ENCODE measurements at places on chromosomes 3 and 15.
A peak's percentile ranks its signal among the peaks of the same experiment; 100 is the strongest.

- DNase-seq = no peak
Observed at GRCh38 chr3:182629521-182629920, 163.8 kb upstream of the ATP11B start.

GRCh38 chr3:122052968-122053367 lies 2.2 kb upstream of the CD86 start:
- no peak for DNase-seq

GRCh38 chr3:44867421-44868111 lies 5.9 kb downstream of the TMEM42 start:
- DNase-seq = no peak

GRCh38 chr3:151873398-151873797 lies at the start of gene SUCNR1:
TSS of gene SUCNR1 (plus strand) at chr3:151873643. CDS start at chr3:151879893, 6,250 bp downstream.
- no peak for DNase-seq

GRCh38 chr15:75840659-75841058 lies 2.6 kb upstream of the UBE2Q2 start:
- peak; percentile 30 for DNase-seq

DNA sequence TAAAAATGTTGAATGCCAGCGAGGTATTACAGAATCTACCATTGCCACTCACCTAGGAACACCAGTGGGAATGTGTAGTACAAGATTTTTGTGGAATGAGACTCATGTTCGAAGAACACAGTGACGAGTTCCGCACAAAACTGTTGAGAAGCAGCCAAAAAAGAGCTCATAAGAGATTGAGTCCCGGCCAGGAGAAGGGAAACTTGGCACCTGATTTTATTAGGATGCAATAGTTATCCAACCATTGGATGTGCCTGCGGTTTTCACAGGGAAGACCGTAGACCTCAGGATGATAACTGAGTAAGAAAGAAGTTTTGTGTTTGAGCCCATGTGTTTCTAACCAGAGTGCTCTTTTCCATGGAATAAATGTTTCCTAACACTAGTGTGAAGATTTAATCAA lies 88.9 kb downstream of the PTPRG start:
- DNase-seq = no peak

DNA sequence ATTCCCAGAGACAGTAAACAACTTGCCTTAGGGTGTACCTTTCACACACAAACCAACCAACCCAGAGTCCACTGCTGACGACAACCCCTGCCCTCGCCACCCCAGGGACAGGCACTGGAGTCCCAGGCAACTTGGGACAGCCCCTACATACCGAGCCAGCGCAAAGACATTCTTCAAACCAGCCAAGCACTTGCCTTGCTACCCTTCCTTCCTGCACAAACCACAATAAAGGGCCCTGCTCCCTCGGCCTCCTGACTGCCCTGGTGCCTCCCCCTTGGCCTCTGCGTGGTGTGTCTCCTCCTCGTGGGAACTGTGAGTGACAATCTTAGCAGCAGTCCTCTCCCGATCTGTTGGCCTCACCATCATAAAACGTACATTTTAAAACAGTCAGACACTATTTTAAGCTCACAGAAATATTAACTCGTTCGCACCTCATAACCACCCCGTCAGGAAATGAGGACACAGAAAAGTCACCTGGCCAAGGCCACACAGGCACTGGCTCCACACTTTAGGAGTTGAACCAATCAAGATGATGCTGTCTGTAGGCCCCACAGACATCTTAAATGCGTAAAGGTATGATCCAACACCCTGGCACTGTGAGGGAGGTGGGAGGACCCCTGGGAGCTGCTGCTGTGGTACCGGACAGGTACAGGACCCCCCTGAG lies 113.8 kb downstream of the ADCY5 start:
- no peak for DNase-seq

DNA sequence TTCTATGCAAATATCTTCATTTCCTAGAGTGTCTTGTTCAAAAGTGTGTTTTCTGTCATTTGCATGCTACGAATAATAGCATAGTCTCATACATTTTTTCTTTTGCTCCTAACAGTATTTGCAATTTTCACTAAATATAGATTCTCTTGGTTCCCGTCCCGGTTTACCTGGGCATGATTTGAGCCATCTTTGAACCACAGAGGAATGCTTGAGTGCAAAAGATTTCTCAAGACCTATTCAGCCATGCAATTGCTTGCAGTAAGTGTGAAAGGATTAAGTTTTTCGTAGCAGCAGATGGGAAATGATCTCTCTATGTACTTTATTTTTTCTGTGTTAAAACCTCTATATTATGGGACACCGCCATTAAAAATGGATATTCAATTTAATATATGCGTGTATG lies 733.0 kb downstream of the ZPLD1 start:
- no peak for DNase-seq

- no peak for DNase-seq
Observed at GRCh38 chr15:69085325-69086081, 71.0 kb downstream of the NOX5 start.

DNA sequence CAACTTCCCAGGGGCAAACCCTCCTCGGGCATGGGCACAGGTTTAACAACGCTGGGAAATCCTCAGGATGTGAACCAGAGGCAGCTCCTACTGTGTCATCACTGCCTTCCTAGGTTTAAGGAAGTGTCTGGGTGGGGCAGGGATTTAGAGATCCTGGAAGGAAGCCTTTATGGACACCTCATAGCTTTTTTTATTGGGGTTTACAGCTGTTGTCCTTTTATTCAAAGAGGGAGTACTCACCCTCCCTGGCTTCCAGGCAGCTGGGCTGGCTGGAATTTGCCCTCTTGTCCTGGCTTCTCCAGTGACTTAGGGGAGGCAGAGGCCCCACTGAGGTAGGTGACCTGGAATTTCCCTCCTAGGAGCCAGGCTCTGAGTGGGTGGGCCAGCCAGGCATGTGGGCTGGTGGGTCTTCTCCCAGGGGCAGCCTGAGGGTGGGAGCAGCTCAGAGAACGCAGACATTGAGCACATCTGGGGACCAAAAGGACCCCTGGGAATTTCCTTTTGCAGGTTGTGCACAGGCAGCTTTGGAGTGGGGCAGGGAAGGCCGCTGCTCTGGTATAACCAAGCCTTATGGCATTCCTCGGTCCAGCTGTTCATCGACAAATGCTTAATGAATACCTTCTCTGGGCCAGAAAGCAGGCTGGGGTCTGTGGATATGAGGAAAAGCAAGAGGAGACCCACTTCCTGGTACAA lies 13.5 kb upstream of the FAM3D start:
- no peak for DNase-seq

- DNase-seq = no peak
Observed at GRCh38 chr3:197795200-197795599, 4.1 kb downstream of the LRCH3 start.

DNA sequence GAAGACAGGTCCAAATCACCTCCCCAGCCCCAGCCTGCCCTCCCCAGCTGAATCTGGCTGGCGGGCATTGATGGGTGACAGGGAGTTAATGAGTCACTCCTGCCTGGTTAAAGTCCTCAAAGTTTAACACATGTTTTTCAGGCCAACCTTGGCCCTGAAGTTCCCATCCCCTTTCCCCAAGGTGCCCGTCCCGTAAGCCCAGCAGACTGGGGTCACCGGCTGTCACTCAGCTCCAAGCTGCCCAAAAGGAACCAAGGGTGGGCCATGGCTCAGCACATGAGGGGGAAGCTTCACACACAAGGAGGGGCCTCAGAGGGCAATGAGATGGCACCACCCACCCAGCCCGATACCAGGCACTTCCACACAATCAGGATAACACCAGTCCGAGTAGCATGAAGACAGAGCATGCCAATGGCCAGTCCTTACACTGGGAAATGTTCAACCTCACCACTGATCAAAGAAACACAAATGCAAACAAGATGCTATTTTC lies 10.2 kb upstream of the KLF15 start:
- no peak for DNase-seq

GRCh38 chr15:25710184-25710583 lies 152.9 kb downstream of the ATP10A start:
- no peak for DNase-seq

DNA sequence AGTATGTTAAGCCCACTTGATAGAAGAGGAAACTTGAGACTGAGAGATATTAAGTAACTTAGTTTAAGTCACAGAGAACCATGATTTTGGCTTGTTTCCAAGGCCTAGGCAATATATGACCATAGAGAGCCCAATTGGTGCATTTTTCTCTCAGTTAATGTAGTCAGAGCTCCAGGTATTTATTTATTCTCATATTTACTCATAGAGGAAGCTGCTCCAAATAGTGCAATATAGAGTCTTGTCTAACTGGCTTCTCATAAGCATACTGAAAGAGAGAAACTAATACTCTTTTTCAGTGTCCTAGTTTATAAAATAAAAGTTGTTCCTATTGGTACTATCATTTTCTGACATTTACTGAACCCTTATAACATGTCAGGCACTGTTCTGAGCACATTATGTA lies 15.2 kb downstream of the TRNT1 start:
- DNase-seq = no peak

DNA sequence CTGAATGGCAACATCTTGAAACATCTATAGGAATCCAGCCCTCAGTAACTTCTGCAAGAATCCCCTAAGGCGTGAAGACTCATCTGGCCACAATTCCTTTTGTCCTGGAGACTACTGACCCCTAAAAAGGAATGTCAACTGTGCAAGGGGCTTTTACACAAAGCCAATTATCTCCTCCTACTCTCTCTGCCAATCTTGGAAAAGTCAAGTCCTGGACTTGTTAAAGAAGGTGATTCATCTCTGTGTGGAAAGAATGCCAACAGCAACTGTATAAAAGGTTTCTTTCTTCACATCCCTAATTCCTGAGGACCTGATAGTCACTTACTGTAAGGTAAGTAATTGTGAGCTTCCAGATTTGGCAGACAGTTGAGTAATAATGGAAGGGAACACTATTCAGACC lies 22.3 kb downstream of the THRB start:
- DNase-seq = no peak

DNA sequence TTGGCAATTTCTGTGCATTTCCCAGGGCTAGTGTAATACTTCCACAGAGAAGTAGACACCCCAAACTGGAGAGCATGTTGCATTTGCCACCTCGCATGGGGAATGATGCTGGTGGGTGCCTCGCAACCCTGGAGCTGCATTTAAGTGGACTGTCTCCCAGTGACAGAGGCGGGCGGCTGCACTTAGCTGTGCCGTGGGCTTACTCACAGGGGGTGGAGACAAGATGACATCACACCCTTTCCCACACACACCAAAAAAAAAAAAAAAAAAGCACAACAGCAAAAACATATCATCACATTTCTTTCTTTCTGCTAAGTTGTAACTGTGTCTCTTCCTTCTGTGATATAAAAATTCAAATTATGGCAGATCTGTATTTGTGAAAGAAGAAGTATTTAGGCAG lies at the start of gene ABI3BP:
Gene ABI3BP, minus strand, starts transcription at position 113 of the 400 bp plus-strand sequence. Its CDS starts 37 bp downstream, at position 76.
- peak; percentile 9 for DNase-seq

GRCh38 chr3:38297947-38298711 lies 16.0 kb downstream of the SLC22A14 start:
- DNase-seq = no peak

DNA sequence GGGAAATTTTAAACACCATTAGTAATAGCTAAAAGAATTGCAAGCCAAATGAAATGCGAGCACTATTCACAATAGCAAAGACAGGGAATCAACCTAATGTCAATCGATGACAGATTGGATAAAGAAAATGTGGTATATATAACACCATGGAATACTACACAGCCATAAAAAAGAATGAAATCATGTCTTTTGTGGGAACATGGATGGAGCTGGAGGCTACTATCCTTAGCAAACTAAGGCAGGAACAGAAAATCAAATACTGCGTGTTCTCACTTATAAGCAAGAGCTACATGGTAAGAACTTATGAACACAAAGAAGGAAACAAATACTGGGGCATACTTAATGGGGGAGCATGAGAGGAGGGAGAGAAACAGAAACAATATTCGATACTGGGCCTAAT lies 85.2 kb downstream of the FMN1 start:
- DNase-seq = no peak

DNA sequence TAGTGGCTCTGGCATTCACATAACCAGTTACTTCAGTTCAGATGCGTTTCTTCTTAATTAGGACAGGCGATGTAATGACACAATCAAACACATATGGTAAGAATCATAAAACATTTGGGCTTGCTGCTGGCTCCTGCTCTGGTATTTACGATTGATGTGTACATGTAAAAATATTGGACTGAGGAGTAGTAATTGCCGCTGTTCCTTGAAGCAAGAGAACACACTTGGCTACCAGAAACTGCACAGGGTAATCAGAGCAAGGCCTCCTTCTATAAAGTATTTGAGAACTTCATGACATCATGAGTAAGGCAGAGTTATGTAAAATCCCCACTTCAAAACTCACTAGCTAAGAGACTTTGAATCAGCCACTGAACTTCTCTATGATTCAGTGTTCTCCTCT lies 158.1 kb downstream of the SSR3 start:
- DNase-seq = no peak

- DNase-seq = no peak
Observed at GRCh38 chr3:198046120-198046857, 86.3 kb downstream of the LMLN start.

GRCh38 chr3:129357616-129358015 lies 70.8 kb downstream of the EFCAB12 start:
- DNase-seq = no peak

GRCh38 chr3:49276475-49277382 lies at the start of gene C3orf62:
TSS of gene C3orf62 (minus strand) at chr3:49277232. CDS start at chr3:49276872, 360 bp downstream.
- peak; percentile 59 for DNase-seq

- DNase-seq = no peak
Observed at GRCh38 chr3:148682997-148683396, 14.7 kb upstream of the AGTR1 start.

- no peak for DNase-seq
Observed at GRCh38 chr3:151827816-151828215, 13.9 kb downstream of the AADAC start.

- no peak for DNase-seq
Observed at GRCh38 chr3:188326111-188326510, 172.2 kb downstream of the LPP start.

DNA sequence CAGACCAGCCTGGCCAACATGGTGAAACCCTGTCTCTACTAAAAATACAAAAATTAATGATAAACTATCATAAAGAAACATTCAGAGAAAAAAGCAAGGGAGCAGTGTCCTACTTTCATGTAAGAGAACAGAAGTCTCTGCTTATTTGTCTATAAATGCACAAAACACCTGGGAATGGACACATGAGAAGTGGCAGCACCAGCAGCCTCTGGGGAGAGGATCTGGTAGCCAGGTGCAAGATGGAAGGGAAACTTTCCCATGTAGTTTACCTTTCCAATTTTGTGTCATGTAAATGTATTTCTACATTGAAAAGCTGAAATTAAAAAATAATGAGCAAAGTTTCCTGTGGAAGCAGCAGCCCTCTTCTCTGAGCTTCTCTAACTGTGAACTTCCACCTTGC lies 18.8 kb downstream of the SCAP start:
- no peak for DNase-seq

- no peak for DNase-seq
Observed at GRCh38 chr15:42490291-42490670, 660 bp downstream of the ZNF106 start.

DNA sequence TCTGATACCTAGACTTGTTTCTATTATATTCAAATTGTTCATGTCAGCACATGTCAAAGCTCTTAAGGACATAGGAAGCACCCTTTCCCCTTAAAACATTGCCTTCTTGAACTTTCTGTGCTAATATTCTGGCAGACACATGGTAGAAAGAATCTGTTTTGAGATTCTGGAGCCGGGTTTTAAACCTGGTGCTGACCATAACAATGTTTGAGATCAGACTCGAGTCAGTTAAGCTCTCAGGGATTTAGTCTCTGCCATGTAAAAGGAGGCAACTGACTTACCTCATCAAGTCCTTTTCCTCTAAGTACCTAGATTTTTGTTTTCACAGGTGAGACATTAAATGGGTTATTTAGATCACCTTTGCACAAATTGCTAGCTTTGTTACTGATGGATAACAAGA lies 38.9 kb downstream of the RBMS3 start:
- DNase-seq = no peak

GRCh38 chr3:53657651-53658050 lies 163.2 kb downstream of the CACNA1D start:
- no peak for DNase-seq

GRCh38 chr3:79473993-79474392 lies 293.8 kb downstream of the ROBO1 start:
- no peak for DNase-seq

Measured in renal cortex interstitium (tissue), 15 donors.